ENCODE measurements at places on chromosomes 1 and 21.

GRCh38 chr1:185317886-185318310, 855 bp upstream of the IVNS1ABP start:
- DNase-seq, result peak; percentile 48

GRCh38 chr1:243258731-243259130, 2.9 kb downstream of the SDCCAG8 start:
- DNase-seq, result no peak

- no peak for DNase-seq
These were observed 38.7 kb downstream of the RGS5 start for GRCh38 chr1:163163881-163164582.

DNA sequence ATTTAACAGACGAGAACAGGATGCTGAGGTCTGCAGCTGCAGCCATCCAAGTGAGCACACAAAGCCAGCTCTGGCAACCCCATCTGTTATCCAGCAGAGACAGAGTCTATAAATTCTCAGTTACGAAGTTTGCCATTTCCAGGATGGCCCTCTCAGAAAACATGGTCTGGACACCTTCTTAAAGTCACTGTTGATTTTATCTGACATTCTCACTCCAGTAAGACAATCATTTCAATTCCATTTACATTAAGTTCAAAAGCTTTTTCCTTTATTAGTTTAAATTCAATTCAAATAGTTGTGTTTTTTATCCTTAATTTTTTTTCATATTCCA, 125.5 kb downstream of the DMRTB1 start:
- no peak for DNase-seq

DNA sequence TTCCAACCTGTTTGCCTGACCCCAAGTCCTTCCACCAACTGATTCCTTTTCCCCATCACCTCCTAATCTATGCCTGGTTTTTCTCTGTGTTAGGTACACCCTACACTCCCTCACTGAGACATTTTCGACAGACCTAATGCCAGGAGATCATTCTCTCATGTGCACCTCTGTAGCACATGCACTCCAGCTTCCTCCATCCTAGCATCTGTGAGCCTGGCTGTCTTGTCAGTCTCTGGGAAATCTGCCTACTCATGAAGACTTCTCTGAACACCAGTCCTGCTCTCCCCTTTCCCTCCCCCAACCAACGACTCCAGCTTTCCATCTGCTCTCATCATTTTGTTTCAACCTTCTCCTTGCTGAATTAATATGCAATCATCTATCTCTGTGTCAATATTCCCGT, 987 bp downstream of the MED8 start:
- no peak for DNase-seq

DNA sequence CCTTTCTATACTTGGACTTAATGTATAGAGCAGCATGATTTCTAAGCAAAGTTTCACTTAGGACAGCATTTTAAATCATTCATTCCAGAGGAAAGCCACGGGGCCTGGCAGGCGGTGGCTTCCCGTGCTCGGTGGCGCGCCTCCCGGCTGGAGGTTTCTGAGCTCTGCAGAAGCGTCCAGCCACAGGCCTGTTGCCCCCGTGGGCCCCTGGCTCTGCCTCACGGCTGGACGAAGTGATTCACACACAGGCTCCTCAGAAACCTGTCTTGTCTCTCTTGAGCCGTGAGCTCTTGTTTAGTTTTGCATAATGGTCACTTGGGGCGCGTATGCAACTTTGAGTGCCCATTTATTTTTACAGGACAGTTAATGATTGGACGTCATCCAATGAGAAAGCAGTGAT, 22.1 kb upstream of the DIP2A start:
- DNase-seq, result no peak

GRCh38 chr21:24514081-24514733, 1093.1 kb downstream of the MRPL39 start:
- DNase-seq, result no peak

DNA sequence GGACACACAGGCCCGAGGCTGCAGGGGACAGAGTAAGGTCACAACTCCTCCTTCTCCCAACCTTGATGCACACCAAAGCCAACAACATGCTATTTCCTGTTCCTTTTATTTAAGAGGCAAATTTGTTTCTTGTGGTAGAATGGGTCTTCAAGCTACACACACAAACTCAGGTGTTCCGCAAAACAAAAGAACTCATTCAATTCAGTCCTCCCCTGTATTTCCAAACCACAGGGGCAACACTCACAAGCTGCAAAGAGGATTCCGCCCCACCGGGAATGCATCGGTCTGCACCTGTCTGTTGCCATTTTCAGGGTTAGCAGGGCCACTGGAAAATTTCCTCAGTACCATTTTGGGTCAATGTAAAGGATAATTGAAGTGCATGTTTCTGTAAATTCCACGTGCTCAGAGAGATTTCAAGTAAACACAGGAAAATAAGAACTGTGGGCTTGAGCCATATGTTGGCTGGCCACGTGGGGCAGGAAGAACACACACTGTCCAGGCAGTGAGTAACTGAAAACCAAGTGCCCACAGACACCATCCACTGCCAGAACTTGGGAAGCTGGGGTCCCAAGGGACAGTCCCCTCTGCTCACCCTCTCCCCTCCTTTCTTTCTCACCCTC, 145.2 kb upstream of the ERG start:
- no peak for DNase-seq

GRCh38 chr21:39232861-39233291, 49.6 kb upstream of the PSMG1 start:
- no peak for DNase-seq

- DNase-seq, result no peak
These were observed 271.7 kb upstream of the SNX7 start for GRCh38 chr1:98389809-98390208.

GRCh38 chr1:77412069-77412819, 130.4 kb downstream of the AK5 start:
- no peak for DNase-seq

DNA sequence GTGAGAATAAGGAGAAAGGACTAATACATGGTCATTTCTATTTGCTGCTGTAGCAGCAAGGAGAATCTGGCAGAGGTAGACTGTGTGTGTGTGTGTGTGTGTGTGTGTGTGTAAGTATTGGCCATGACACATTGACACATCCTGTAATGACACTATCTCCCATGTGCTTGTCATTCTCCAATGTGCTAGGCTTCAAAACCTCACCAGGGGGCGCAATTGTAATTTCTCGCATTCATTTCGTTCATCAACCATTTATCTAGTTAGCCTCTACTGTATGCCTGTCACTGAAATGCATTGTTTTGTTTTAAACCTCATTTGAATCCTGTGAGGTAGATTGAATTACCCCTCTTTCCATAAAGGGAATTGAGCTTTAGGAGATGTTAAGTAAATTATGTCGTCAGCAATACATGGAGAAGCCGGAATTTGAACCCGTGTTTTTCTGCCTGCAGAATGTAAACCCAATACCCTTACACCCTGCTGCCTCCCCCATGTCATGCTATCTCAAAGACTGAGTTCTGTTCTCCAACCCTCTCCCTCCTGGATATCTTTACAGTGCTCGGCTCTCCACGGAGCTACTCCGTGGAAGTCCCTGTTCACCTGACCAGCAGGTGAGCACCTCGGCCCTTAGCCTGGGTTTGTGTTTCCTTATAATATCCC, 100.8 kb downstream of the UCK2 start:
- DNase-seq, result peak; percentile 12

- no peak for DNase-seq
These were observed 144.9 kb upstream of the HOOK1 start for GRCh38 chr1:59669752-59670312.

DNA sequence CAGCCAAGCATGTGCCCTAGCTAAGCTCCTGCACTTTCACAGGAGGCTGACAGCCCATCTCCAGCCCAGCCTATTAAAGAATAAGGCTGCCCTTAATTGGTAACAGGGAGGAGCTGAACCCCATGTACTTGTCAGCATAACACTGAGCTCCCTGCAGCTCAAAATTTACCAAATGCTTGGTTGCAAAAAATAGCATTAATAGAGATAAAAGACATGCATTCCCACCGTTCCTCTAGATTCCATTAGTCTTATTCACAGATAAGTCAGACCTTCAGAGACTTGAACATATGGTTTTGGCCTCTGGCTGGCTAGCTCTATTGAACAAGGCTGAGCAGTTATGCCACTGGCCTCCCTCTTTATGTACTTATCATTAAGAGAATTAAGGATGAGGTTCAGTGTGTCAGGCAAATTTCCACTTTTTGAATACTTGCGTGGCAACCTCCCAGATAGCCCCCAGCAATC, 29.2 kb downstream of the OLFML3 start:
- DNase-seq, result no peak

GRCh38 chr1:214933375-214933774, 149.2 kb upstream of the KCNK2 start:
- DNase-seq, result peak; percentile 2

GRCh38 chr1:197868751-197869489, 33.5 kb upstream of the C1orf53 start:
- DNase-seq, result peak; percentile 28

GRCh38 chr1:2231532-2232254, 3.6 kb downstream of the SKI start:
- DNase-seq, result peak; percentile 71

- DNase-seq, result no peak
These were observed 8.8 kb upstream of the PPIE start for GRCh38 chr1:39729842-39730241.

DNA sequence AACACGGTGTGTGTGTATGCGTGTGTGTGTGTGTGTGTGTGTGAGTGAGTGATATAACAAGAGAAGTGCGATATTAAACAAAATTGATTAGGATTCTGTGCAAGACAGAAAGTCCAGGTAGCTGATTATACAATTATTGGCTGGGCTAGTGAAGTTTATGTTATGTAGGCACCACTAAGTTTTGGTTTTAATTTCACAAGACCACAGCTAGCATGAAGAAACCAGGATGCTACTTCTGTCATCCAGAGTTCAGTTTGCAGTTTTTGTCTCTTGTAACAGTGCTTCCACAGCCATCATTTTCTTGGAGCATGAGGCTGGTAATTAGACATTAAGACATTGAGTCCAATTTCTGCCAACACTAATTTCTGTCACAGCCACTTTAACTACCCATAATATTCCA, 1590.2 kb upstream of the B3GALT2 start:
- DNase-seq, result no peak

DNA sequence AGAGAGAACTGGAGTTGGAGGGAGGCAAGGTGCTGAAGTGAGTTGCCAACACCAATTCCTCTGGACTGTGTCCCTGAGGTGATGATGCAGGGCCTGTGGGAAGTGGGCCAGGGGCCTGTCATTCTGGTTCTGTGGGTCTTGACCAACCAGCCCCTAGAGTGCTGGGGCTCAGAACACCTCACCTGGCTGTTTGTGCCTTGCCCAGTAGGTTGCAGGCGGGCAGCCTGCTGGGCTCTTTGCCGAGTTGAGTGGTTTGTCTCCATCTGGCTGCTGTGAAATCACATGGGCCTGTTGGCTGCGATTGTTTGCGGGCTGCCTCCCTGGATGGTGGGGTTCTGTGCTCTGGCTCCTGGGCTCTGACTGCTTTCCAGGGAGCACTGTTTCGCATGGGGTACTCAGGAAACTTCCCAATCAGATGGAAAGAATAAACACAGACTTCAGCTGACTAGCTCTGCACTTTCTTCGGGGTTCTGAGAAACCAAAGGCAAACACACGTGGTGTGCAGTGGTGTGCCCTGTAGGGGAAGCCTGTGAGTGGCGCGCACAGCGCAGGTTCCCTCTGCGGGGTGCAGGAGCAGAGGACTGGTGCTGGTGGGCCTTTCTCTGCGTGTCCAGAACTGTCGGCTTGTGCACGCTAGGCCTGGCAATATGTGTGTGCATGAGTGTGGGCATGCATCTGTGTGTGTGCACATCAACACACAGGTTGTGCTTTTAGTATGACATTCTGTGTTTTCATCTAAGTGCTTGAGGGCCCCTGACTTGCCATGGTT, 95.1 kb downstream of the RHOU start:
- no peak for DNase-seq

GRCh38 chr1:119713749-119714456, 2.2 kb downstream of the PHGDH start:
- no peak for DNase-seq

- no peak for DNase-seq
These were observed 40.2 kb upstream of the ZNF496 start for GRCh38 chr1:247371801-247372259.

GRCh38 chr1:222168621-222169020, 379.3 kb downstream of the HHIPL2 start:
- DNase-seq, result no peak

- no peak for DNase-seq
These were observed 268.7 kb upstream of the BEND5 start for GRCh38 chr1:49045371-49045770.

DNA sequence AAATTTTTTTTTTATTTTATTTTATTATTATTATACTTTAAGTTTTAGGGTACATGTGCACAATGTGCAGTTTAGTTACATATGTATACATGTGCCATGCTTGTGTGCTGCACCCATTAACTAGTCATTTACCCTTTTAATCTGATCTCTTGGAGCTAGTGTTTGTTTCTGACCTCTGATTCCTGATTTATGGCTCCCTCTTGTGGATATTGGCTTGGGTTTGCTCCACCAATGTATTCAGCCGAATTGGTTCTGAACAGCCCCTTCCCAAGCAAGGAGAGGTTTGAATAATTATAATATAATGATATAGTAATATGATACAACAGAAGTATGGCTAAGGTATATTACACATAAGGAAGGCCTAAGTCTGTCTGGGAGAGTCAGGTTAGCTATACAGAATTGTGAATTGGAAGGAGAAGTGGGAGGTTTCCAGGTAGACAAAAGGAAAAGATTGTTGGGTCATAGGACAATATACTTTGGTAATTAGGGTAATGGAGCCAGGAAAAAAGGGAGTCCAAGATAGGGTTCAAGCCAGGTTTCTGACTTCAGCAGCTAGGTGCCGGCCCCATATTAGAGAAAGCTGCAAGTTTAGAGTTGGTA, 53.1 kb upstream of the HMCN1 start:
- DNase-seq, result no peak

DNA sequence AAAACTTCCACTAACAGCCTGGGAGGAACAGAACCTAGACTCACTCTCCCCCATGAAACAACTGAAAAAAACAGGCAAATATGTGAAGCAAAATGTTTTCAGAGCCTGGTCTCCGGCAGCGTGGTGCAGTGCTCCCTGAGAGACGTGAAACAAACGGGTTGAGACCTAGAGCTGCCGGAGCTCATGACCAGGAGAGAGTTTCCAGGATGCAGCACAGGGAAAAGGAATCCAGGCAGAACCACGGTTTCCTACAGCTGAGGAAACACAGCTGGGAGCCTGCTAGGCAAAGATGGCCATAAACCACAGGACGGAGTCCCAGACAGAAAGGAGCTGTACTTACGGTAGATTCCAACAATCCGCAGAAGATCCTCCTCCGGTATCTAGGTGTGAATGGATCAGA, 20.2 kb upstream of the SLC19A1 start:
- no peak for DNase-seq

- no peak for DNase-seq
These were observed 180.8 kb upstream of the CAMK1G start for GRCh38 chr1:209402697-209403096.

DNA sequence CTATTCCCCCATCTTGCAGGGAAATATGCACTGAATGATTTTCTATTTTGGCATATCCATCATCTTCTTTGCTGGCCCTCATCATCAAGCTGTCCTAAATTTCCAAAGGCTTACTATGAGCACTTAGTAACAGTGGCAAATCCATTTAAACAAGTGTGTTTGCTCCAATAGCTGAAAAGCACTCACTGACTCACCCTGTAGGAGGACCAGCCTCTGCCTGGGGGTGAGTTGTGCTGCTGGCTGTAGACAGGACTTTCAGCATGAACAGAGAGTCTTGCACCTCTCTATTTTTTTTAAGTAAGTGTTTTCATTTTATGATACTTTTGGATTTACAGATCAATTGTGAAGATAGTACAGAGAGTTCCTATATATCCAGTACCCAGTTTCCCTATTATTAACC, 97.3 kb downstream of the SLC35F3 start:
- no peak for DNase-seq

- no peak for DNase-seq
These were observed 43.7 kb upstream of the LRRC7 start for GRCh38 chr1:69524015-69524414.

All from stimulated activated CD4-positive, alpha-beta T cell treated with anti-CD3 and anti-CD28 coated beads, Interleukin-4, amount 100 ng/mL, for 4 hours (primary cell).